ENCODE measurements at places on chromosomes 12 and 14. TPM values are rescaled to one million over a fixed set of nuclear protein-coding genes. Genes with fewer than 3 reads are reported as not detected.
A peak's percentile ranks its signal among the peaks of the same experiment; 100 is the strongest.

- H3K27ac ChIP-seq, result no peak overlapping the region
- peaks cover 20% of the 10 kb centered on the region for H3K4me1 ChIP-seq
- H3K4me3 ChIP-seq, result no peak overlapping the region
- no peaks in the 10 kb centered on the region for H3K27me3 ChIP-seq
- no peak for DNase-seq
These were observed 10.1 kb downstream of the NUDT4 start for GRCh38 chr12:93387780-93388179.

- H3K4me1 ChIP-seq, result peaks cover 20% of the 10 kb centered on the region
- no peak overlapping the region for H3K4me3 ChIP-seq
- H3K36me3 ChIP-seq, result no peaks in the 10 kb centered on the region
- no peaks in the 10 kb centered on the region for H3K27me3 ChIP-seq
- DNase-seq, result no peak
- H3K27ac ChIP-seq, result no peak overlapping the region
These were observed 60.5 kb upstream of the PLEKHG3 start for GRCh38 chr14:64643709-64644108.

DNA sequence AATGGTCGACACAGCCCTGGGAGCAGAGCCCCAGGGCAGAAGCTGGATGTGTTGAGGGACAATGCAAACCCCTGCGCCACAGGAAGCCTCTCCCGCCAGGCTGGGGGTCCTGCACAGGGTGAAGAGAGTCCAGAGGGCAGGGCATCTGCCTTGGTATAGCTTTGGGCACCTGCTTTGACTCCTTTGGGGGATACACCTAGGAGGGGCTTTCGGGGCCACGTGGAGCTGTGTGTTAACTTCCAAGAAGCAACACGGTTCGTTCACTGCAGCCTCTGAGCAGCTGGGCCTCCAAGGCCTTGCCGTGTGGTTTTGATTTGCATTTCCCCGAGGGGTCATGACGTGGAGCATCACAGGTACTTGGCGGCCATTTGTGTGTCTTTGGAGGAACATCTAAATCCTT, 5.8 kb upstream of the PUS1 start:
- H3K27me3 ChIP-seq, result no peaks in the 10 kb centered on the region
- no peaks in the 10 kb centered on the region for H3K4me1 ChIP-seq
- H3K27ac ChIP-seq, result no peak overlapping the region

GRCh38 chr12:110104188-110105094, 19.7 kb upstream of the IFT81 start:
- H3K27me3 ChIP-seq, result no peaks in the 10 kb centered on the region
- DNase-seq, result peak; percentile 66
- peak overlapping the region; percentile 67 for H3K27ac ChIP-seq
- peaks cover 45% of the 10 kb centered on the region for H3K4me1 ChIP-seq

DNA sequence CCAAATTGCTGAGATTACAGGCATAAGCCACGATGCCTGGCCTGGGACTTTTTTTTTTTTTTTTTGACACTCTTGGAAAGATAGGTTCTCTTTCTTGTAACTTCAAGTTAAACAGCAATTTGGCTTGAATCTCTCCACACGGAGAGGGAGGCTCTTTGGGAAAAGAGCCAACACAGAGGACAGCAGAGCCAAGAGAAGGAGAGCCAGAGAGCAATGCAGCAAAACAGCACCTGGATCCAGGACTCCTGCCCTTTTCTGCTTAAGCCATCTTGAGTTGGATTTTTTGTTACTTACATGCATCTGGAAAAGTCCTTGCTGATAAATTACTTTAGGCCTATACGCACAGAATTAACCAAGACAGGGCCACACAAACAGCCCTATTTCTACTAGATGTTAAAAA, 176.8 kb downstream of the APAF1 start:
- no peak for DNase-seq
- H3K36me3 ChIP-seq, result no peaks in the 10 kb centered on the region
- peaks cover 7% of the 10 kb centered on the region for H3K4me1 ChIP-seq
- H3K4me3 ChIP-seq, result no peak overlapping the region
- no peaks in the 10 kb centered on the region for H3K27me3 ChIP-seq

DNA sequence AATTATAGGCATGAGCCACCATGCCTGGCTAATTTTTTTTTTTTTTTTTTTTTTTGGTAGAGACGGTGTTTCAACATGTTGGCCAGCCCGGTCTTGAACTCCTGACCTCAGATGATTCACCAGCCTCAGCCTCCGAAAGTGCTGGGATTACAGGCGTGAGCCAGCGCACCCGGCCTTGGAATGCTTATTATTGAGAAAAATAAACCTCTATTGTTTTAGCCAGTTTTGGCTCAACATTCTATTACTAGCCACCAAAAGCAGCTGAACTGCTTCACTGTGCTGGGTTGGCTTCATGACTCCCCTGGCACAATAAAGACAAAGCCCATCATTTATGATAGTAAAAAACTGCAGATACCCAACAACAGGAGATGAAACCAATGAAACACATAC, 93.5 kb upstream of the CEP83 start:
- H3K27ac ChIP-seq, result no peak overlapping the region
- no peaks in the 10 kb centered on the region for H3K36me3 ChIP-seq
- no peak overlapping the region for H3K4me3 ChIP-seq
- H3K27me3 ChIP-seq, result no peaks in the 10 kb centered on the region
- no peak for DNase-seq

- H3K4me1 ChIP-seq, result no peaks in the 10 kb centered on the region
- H3K36me3 ChIP-seq, result no peaks in the 10 kb centered on the region
- no peak for DNase-seq
- H3K27me3 ChIP-seq, result no peaks in the 10 kb centered on the region
- H3K4me3 ChIP-seq, result no peak overlapping the region
These were observed 3.4 kb downstream of the ARG2 start for GRCh38 chr14:67623114-67623513.

DNA sequence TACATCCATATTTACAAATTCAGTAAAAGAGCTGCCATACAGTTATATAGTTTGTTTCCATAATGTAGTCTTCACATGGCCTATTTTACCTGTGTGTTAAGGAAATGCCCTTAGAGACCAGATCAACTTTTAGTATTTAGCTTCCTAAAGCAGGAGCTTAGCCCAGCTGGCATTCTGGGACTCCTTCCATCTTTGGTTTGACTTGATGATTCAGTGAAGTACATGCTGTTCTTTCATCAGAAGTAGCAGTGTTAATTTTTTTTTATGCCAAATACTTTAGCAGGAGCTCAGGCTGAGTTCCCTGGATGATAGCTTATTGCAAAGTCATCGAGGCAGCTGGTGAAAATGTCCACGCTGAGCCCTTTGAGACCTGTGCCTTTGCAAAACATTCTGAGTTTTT, 101.0 kb downstream of the FOXG1 start:
- H3K4me1 ChIP-seq, result no peaks in the 10 kb centered on the region
- no peak for DNase-seq
- no peaks in the 10 kb centered on the region for H3K36me3 ChIP-seq
- no peak overlapping the region for H3K27ac ChIP-seq
- no peak overlapping the region for H3K4me3 ChIP-seq
- no peaks in the 10 kb centered on the region for H3K27me3 ChIP-seq

DNA sequence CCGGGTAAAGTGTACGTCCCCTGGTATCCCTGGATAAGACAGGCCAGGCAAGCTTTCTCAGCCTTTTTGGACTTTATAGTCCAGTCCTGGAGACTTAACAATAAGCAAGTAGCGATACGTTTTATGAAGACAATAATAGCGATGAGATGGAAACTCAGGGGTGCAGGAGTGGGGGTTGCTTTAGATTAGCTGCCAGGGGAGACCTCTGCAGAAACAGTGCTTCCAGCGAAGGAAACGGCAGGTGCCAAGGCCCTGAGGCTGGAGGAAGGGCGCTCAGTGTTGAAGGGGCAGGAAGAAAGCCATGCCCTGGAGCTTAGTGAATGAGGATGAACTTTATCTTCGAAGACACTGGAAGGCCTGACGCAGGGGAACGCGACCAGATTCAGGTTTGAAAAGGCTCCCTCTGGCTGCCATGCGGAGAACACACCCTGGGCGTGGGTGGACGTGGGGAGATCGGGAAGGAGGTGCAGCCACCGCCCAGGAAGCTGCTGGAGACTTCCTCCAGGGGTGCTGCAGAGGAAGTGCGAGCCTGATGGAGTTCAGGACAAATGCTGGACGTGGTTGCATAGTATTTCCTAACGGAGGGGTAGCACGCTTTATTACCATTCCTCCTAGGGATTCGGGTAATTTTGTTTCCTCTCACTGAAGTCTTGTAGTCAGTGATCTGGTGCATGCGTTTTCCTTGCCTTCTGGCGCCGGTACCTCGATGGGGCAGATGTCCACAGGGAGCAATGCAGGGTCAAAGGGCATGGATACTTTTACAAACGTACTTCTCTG, 26.1 kb upstream of the UBC start:
- H3K27ac ChIP-seq, result peak overlapping the region; percentile 89
- H3K4me3 ChIP-seq, result peak overlapping the region; percentile 49
- H3K27me3 ChIP-seq, result no peaks in the 10 kb centered on the region
- H3K4me1 ChIP-seq, result no peaks in the 10 kb centered on the region

DNA sequence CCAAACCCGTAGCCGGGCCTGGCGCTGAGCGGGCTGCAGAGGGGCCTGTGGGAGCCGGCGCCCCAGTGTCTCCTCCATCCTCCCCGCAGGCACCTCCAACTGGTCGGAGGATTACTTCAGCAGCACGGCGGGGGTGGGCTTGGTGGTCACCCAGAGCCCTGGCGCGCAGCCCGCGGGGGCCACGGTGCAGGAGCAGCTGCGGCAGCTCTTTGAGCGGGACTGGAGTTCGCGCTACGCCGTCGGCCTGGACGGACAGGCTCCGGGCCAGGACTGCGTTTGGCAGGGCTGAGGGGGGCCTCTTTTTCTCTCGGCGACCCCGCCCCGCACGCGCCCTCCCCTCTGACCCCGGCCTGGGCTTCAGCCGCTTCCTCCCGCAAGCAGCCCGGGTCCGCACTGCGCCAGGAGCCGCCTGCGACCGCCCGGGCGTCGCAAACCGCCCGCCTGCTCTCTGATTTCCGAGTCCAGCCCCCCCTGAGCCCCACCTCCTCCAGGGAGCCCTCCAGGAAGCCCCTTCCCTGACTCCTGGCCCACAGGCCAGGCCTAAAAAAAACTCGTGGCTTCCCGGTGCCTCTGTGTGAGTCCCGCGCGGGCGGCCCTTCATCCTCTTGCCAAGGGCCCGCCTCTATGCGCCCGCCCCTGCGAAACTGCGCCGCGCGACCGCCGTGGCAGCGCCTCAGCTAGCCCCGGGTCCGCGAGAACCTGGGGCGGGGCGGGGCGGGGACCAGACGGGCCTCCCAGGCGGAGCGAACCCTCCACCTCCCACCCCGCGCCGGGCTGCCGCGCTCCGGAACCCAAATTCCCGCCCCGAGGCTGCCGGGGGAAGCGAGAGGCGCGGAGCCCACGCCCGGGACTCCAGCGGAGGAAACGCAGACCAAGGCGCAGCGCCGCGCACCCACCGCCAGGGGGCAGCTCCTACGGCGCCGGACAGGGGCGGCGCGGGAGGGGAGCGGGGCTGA, 8.3 kb downstream of the PLD4 start:
- no peaks in the 10 kb centered on the region for H3K36me3 ChIP-seq
- no peaks in the 10 kb centered on the region for H3K27me3 ChIP-seq
- peak overlapping the region; percentile 83 for H3K27ac ChIP-seq
- peak; percentile 95 for DNase-seq
- no peaks in the 10 kb centered on the region for H3K4me1 ChIP-seq

DNA sequence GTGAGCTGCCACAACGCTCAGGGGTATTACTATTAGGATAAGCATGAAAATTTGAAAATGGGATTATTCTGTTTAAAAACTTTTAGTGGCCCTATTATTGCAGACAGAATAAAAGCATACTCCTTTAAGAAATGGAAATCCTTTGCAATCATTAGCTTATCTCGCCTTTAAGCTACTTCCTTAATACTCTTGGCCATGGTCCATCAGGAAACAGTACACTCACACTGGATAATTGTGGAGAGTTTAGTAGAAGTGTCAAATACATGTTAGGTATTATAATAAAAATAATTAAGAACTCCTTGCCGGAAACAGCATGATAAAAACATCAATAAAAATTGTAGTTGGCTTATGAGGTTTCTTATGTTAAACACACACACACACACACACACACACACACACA, 100.4 kb upstream of the PPFIA2 start:
- H3K4me3 ChIP-seq, result no peak overlapping the region
- no peaks in the 10 kb centered on the region for H3K36me3 ChIP-seq
- H3K4me1 ChIP-seq, result no peaks in the 10 kb centered on the region
- DNase-seq, result no peak

- H3K4me1 ChIP-seq, result peaks cover 55% of the 10 kb centered on the region
- peaks cover 37% of the 10 kb centered on the region for H3K36me3 ChIP-seq
- no peak for DNase-seq
- H3K27ac ChIP-seq, result peak overlapping the region; percentile 69
- H3K27me3 ChIP-seq, result no peaks in the 10 kb centered on the region
These were observed 126.5 kb downstream of the NCOR2 start for GRCh38 chr12:124440841-124441381.

GRCh38 chr12:52382854-52383253, 2.6 kb downstream of the KRT84 start:
- no peaks in the 10 kb centered on the region for H3K36me3 ChIP-seq
- H3K4me1 ChIP-seq, result no peaks in the 10 kb centered on the region
- DNase-seq, result no peak
- no peaks in the 10 kb centered on the region for H3K27me3 ChIP-seq

DNA sequence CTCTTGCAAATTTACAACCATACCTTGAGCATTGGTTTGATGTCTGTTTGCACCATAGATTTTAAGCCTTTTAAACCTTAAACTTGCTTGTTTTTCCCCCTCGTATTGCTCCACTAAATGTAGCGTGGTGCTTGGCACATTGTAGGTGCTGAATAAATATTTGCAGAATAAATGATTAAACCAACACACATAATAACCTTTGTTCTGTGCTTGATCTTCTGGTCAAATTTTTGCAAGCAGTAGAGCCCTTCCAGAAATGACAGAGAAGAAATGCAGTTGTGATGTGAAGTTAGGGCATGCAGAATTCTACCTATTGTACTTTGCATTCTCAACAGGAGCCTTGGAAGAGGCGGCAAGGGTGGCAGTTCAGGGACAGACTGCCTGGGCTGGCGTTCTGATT, 394.4 kb upstream of the TBX3 start:
- H3K27me3 ChIP-seq, result no peaks in the 10 kb centered on the region
- no peak overlapping the region for H3K27ac ChIP-seq
- no peaks in the 10 kb centered on the region for H3K4me1 ChIP-seq
- DNase-seq, result no peak
- H3K4me3 ChIP-seq, result no peak overlapping the region
- no peaks in the 10 kb centered on the region for H3K36me3 ChIP-seq

- no peaks in the 10 kb centered on the region for H3K4me1 ChIP-seq
- DNase-seq, result no peak
- no peak overlapping the region for H3K4me3 ChIP-seq
- no peak overlapping the region for H3K27ac ChIP-seq
- no peaks in the 10 kb centered on the region for H3K27me3 ChIP-seq
- no peaks in the 10 kb centered on the region for H3K36me3 ChIP-seq
These were observed 155.5 kb upstream of the TMPO start for GRCh38 chr12:98359856-98360255.

GRCh38 chr14:43168371-43168925, 1338.6 kb downstream of the FSCB start:
- H3K36me3 ChIP-seq, result no peaks in the 10 kb centered on the region
- no peak overlapping the region for H3K4me3 ChIP-seq
- no peak overlapping the region for H3K27ac ChIP-seq
- no peaks in the 10 kb centered on the region for H3K4me1 ChIP-seq
- no peaks in the 10 kb centered on the region for H3K27me3 ChIP-seq

AJUBA gene
- 0.23 TPM for polyA plus RNA-seq

MIPOL1 gene
- 2.0 TPM for polyA plus RNA-seq

LALBA gene
- polyA plus RNA-seq, result not detected

SLC25A21 gene
- not detected for polyA plus RNA-seq

MMP19 gene
- 1.2 TPM for polyA plus RNA-seq

ARL1 gene
- polyA plus RNA-seq, result 22.2 TPM

OR6C68 gene
- polyA plus RNA-seq, result not detected

TMCC3 gene
- polyA plus RNA-seq, result 44.9 TPM

OTUB2 gene
- 0.60 TPM for polyA plus RNA-seq
